Posterior cingulate gyrus (tissue), 11 donors: ENCODE measurements at places on chromosomes 6 and 20.

DNA sequence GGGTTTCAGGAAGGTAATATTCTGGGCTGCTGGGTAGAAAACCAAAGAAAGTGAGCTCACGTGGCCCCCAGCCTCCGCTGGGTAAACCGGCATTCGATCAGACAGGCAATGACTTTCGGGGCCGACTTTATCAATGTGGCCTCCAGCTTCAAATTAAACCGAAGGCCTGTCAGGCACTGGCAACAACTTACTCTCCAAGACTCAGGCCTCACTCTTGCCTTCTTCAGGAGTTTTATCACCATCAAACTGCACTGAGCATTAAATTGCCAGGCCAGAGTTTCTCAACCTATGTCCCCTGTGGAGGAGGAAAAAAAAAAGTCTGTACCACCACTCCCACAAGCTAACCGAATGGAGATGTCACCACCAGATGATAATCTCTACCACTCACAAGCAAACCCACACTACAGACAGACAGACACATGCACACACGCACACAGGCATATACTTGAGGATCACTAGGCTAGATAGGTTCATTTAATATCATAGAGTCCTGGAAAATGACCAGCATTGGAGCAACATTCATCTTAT, 1.1 kb upstream of the MBOAT1 start:
- no peak for DNase-seq

GRCh38 chr6:108748055-108748454, 100.2 kb upstream of the ARMC2 start:
- DNase-seq, result no peak

DNA sequence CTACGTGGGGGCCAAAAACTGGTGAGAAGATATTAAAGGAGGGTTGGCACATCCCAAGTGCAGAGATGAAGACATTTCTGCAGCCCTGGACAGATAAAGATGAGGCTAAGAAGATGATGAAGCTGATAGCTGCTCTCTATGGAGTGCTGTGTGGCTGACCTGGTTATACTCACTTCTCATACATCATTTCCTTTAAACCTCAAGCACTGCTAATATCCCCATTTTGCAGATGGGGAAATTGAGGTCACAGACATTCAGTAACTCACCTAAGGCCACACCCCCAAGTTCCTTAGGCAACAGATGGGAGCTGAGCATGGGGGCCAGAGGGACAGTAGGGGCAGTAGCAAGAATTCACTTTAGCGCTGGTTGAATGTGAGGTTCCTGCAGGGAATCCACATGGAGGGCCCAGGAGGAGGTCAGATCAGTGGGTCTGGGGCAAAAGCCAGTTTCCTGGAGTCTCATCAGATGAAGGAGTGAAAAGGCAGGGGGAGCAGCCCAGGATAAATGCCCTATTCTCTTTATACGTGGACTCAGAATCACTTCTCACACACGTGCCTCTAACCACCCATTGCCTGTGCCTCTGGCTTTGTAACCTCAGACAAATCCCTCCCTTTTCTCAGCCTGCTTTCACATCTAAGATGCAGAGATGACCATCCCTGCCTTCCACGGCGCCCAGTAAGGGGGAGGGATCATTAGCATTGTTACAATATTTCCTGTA, 125.8 kb downstream of the NFATC2 start:
- no peak for DNase-seq

- no peak for DNase-seq
Observed at GRCh38 chr20:23391707-23392310, 29.5 kb downstream of the NAPB start.

- DNase-seq, result no peak
Observed at GRCh38 chr6:23562554-23562953, 563.5 kb upstream of the NRSN1 start.

DNA sequence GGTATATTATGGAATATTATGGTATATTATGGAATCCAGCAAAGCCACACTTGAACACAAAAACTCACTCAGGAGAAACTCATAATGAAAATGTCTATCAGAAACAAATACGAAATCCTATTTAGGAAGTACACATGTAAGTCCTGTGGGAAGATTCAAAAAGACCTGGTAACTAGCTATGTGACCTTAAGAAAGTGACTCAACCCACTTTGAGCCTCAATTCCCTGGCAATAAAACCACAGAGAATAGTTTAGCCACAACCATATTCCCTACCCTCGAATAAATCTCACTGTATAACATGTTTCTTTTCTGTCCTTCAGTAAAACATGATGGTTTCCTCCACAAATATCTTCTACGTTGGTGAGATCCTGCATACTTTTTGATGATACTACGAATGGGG, 56.4 kb downstream of the ZMYND8 start:
- DNase-seq, result no peak

- no peak for DNase-seq
Observed at GRCh38 chr6:25458485-25458884, 179.3 kb downstream of the CARMIL1 start.

- DNase-seq, result no peak
Observed at GRCh38 chr6:42128460-42129359, 13.7 kb downstream of the C6orf132 start.

GRCh38 chr6:16602035-16602434, 159.2 kb downstream of the ATXN1 start:
- no peak for DNase-seq

- DNase-seq, result no peak
Observed at GRCh38 chr6:7145885-7146828, 38.4 kb downstream of the RREB1 start.

DNA sequence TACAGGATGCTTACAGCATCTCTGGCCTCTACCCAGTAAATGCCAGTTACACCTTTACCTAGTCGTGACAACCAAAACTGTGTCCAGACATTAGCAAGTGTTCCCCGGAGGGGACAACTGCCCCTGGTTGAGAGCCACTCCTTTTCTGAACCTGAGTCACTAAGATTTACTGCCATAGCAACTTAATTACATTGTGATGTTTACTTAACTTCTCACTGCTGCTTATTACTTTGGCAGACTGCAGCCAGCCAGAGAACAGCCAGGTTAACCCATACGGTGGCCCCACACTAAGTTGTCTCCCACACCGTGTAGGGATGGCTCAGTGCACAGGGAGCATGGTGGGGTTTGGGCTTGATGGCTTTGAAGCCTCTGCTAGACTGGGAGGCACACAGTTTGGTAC, 204.7 kb upstream of the SULF2 start:
- DNase-seq, result no peak

DNA sequence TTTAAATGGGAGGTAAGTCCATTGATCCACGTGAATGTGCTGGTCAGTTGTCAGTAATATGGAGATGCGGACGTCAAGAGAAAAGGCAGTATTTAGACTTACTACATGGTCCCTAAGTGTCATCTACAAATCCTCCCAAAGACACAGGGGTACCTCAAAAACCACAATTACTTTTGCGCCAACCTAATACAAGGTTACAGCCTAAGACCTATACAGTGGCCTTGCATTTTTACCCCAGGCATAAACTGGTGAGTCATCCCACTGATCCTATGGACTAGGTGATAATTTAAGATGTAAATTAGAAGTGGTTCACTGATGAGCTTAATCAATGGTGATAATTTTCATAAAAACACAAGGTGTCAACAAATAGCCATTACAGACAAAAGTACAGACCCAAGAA, 141.0 kb downstream of the NFATC2 start:
- no peak for DNase-seq

GRCh38 chr20:50857348-50857747, 62.5 kb downstream of the BCAS4 start:
- no peak for DNase-seq

DNA sequence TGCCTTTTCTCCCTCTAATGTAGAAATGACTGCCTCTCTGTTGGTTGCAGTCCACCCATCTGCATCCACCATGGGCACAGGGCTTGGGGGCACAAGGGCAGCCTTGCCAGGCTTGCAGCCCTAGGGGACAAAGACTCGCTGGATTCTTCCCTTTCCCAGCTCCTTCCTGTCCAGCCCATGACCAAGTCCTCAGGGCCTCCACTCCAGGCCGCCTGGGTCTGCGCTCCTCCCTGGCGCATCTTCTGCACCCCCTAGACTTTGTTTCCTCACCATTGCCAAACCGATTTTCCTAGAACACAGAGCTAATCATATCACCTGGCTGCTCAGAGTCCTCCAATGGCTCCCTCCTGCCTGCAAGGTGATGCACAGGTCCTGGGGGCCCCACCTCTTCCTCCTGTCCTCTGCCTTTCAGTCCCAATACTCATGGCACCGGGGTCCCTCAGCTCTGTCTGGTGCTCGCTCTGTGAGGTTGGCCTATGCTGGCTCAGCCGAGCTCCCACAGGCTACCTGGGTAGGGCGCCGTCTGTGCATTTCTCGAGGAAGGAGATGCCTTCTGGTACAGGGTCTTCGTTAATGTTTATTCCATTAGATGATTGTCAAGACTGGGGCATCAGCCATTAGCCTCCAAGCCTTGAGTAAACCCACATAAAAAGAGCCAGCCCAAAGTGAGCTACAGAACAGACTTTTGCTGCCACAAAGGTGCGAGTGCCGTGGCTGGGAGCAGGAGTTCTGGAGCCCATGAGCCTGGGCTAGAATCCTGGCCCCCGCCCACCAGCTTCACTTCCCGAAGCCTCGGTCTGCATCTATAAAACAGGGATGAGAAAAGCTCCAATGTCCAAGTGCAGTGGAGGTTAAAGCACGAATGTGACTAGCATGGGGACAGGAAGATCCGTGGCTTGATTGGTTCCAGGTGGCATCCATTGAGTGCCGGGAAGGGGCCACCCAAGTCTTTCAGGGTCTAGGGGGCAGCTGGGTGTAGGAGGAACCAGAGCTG, 17.7 kb downstream of the PSMG4 start:
- no peak for DNase-seq

- no peak for DNase-seq
Observed at GRCh38 chr6:114592506-114592905, 249.7 kb upstream of the HS3ST5 start.

DNA sequence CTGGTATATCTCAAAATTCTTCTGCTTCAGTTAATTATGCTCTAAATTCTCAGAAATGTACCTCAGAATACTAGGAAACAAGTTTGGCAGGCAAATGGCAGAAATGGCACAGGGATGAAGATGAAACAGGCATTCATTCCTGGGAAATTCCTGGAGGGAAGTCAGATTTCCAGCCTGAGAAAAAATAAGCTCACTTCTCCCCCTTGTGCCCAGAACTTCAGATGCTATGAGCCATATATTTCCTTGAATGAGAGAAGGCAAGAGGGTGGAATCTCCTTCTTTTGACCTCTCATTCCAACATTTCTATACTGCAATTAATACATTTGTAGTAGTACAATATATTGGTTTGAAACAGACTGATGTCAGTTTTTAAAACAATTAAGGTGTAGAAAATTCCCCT, 22.8 kb downstream of the RGS17 start:
- DNase-seq, result no peak

- no peak for DNase-seq
Observed at GRCh38 chr6:98828211-98828788, 6.1 kb upstream of the POU3F2 start.

GRCh38 chr6:92934625-92935024, 484.7 kb downstream of the EPHA7 start:
- no peak for DNase-seq

DNA sequence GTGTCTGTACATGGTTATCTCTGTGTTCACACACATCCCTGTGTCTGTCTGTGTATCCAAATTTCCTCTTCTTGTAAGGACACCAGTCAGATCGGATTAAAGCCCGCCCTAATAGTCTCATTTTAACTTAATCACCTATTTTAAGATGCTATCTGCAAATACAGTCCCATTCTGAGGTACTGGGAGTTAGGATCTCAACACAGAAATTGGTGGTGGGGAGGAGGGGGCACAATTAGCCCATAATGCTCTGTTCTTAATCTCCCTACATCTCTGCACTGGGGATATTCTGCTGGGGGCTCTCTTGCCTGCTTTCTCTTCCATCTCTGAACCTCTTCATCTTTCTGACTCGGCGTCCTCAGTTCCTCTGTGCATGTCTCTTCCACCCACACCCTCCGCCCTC, 320.7 kb downstream of the CDC5L start:
- DNase-seq, result no peak

GRCh38 chr6:603265-603664, 53.6 kb downstream of the HUS1B start:
- DNase-seq, result no peak

- DNase-seq, result no peak
Observed at GRCh38 chr6:62393608-62394007, 107.6 kb upstream of the KHDRBS2 start.

GRCh38 chr6:43972913-43973300, 154.3 kb downstream of the MRPL14 start:
- peak; percentile 77 for DNase-seq

DNA sequence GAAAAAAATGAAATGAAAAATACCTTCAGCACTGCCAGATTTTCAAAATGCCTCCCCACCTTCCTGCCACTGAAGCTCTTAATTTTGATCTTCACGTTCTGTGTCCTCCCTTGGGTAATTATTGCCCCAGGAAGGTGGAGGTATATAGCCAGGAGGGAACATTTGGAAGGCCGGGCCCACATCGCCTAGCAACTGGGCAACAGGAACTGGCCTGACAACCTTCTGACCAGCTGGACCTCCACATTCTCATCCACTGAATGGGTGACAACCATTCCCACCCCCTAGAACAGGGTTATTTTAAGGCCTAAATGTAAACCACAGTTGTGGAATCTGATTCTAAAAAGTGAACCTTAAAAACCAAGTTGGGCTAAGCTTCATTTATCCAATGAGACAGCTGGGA, 3.2 kb downstream of the RRBP1 start:
- DNase-seq, result no peak

- no peak for DNase-seq
Observed at GRCh38 chr6:109706513-109706912, 15.4 kb downstream of the FIG4 start.

- DNase-seq, result no peak
Observed at GRCh38 chr20:38547288-38548085, 33.5 kb upstream of the ADIG start.

DNA sequence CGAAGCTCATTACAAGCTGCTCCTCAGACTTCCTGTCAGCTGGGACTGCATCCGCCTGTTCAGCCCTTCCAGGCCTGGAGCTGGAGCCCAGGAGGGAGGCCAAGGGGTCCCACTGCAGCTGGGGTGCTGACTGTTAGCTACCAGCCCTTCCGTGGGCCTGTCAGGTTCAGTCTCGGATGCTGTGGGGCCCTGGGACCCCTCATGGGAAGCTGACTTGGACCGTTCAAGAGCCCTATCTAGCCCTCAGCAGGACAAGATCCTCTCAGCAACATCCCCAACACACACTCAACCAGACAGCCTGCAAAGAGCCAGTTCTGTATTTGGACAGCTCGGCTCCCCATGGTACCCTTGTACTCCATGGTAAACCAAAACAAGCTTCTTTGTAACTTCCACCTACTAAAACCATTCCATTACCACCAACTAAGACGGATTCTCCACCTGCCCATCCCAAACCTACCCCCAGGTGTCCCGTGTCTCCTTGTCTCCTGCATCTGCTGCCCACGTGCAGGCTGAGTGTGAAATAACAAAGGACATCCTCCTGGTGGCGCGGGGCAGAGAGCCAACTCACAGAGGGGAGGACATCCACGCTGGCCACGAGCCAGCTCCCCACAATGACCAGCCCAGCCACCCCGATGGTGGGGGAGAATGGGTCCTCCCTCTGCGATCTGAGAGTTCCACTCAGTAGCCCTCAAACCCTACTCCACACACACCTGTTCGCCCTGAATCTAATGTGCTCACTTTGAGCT, 111.2 kb downstream of the TAF4 start:
- no peak for DNase-seq
